ENCODE measurements at places on chromosomes 5 and 9. TPM values are rescaled to one million over a fixed set of nuclear protein-coding genes. Genes with fewer than 3 reads are reported as not detected.

GRCh38 chr5:141001446-141001843 is 35.2 kb downstream of the PCDHAC2 start:
- peak; percentile 67 for DNase-seq

Gene SPINK7
- total RNA-seq: not detected

Gene SLCO4C1
- total RNA-seq: 0.48 TPM

DNA sequence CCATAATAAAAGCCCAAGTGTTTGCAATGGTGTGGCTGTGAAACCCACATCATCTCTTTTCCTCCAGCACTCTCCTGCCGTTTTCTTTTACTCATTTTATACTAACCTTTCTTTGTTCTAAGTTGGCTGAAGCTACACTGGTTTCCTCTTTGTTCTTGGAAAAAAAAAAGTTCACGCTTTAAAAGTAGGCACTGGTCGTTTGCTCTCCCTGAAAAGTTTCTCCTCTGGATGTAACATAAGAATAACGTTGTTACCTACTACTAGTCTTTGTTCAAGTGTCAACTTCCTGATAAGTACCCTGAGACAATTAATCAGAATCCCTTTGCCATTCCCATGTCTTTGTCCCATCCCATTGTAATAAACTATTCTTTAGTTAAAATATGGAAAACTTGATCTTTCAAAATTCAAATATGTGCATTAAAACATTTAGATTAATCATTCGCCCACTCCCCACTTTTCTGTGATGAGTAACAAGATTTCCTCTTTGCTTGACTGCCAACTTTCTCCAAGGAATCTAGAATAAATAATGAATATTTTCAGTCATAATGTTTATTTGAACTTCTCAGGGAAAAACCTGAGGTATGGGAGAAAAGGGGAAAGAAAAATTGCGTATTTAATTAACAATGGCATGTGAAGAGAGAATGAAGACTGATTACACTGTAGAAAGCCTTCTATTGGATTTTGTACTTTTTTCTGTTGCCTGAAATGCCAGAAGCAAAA is 454.3 kb upstream of the CTNND2 start:
- DNase-seq: no peak

DNA sequence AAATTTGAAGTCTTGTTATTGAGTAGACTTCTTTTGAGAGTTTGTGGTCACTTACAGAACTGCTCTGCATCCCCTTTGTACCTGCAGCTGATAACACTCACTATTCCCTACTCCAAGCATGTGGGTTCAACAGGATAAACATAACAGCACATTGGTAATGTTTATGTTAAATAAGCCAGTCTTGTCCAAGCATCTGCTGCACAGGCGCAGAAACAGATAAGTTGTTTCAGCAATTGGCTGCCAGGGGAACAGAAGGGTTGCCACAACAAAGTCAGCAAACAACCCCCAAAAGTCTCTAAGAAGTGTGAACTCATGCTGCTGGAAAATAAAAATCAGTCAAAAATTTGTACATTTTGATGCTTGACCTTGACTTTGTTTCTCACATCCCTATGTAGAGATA is 174.6 kb downstream of the GDNF start:
- DNase-seq: no peak
